ENCODE measurements at places on chromosomes 1 and 21. TPM values are rescaled to one million over a fixed set of nuclear protein-coding genes. Genes with fewer than 3 reads are reported as not detected.

The PAX7 gene
- not detected for total RNA-seq

The ELF3 gene
- under 0.01 TPM for total RNA-seq

The FCMR gene
- not detected for total RNA-seq

The KCNA2 gene
- total RNA-seq, result not detected

The SARS1 gene
- 297 TPM for total RNA-seq

The RHEX gene
- total RNA-seq, result not detected

The SLC1A7 gene
- 0.82 TPM for total RNA-seq
